ENCODE measurements at places on chromosomes 2 and 18.

DNA sequence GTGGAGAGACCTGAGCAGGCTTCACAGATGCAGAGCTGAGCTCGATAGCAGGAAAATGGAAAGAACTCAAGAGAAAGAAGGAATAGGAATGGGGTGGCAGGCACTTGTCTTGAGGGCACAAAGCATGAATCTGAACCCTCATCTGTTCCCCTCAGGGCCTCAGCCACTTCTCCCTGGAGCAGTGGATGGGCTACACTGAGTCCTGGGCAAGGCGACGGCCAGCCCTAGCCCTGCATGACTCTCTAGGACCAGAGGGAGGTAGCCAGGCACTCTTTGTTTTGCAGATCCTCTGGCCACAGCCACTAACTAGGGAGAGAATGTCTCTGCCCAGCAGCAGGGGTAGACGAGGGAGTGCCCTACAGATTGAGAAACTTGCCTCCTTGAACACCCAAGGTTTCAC lies 3.4 kb upstream of the TEX51 start:
- DNase-seq: no peak

- DNase-seq: no peak
Measured at GRCh38 chr2:32384529-32384928, 27.7 kb downstream of the BIRC6 start.

- DNase-seq: peak; percentile 37
Measured at GRCh38 chr2:172285010-172285621, 142.3 kb upstream of the ITGA6 start.

- DNase-seq: no peak
Measured at GRCh38 chr18:58407263-58407648, 221.6 kb downstream of the ALPK2 start.

GRCh38 chr18:3061581-3062312 lies 48.8 kb upstream of the LPIN2 start:
- no peak for DNase-seq

- no peak for DNase-seq
Measured at GRCh38 chr2:42775186-42775585, 11.3 kb upstream of the OXER1 start.

DNA sequence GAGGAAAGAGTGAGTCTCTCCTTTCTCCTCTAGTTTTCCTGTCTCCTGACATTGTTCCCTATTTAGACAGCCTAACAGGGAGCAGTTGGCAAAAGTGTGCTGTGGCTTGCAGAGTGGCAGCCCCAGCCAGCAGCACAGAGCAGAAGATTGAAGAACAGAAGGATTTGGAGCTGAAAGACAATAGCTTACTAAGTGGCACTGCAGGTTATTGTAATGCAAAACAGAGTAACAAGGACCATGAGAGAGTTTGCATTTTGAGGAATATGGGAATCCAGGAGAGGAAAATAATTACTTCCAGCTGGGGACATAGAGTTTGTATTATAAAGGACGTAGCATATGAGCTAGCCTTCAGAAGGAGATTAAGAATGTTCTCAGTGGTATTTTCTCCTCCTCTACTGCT lies 342.4 kb downstream of the AKAIN1 start:
- DNase-seq: no peak

DNA sequence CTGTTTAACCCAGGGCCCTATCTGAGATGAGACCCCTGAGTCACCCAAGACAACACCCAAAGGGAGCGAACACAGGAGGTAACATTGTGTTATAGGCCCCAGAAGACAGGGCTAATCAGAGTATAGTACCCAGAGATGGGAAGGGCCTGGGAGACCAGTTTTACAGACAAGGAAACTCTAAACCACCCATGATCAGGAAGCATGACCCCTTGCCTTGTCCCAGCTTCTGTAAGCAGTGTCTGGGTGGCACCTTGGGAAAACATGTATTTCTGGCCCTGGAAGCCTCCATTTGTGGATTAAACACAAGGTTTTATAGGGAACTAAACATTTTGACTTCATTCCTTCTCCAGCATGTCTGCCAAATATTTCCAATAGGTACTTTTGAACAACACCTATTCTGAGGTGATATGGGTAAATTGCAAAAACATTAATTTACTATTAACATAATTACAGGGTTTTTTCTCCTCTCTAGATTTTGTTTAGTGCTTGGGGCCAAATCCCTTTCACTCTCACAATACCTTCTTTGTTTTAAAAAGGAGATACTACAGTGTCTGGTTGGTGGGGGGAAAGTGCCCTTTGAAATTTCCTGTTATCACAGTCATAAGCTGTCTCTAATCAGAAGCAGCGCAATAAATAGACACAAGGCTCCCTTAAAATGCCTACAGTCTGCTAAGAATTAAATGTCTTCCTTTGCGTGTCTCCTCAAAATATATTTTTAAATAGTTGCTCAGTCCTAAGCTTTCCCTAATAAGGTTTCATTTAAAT lies 341.1 kb downstream of the BCL11A start:
- DNase-seq: no peak

- no peak for DNase-seq
Measured at GRCh38 chr18:29434650-29435049, 1257.7 kb upstream of the CDH2 start.

- DNase-seq: no peak
Measured at GRCh38 chr2:226730481-226730880, 69.1 kb downstream of the IRS1 start.

- no peak for DNase-seq
Measured at GRCh38 chr2:171551836-171552235, 29.6 kb downstream of the CYBRD1 start.

DNA sequence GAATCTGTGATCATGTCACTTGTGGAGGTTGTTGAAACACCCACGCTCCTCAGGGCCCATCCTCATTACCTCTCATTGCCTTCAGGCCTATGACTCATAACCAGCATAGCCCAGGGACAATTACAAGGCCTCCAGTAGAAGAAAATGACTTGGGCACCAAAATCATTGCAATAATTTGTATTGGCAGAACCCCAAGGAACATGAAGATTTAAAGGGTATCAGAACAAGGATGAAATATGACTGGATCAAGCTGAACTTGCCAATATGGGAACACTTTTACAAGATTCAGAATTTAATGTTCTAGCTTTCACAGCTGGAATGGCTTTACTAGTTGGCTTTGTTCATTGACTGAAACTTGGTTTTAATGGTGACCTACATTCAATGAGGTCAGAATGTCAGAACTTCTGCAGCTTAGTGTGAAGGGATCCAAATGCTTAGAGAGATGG lies 156.4 kb downstream of the COPS8 start:
- no peak for DNase-seq

DNA sequence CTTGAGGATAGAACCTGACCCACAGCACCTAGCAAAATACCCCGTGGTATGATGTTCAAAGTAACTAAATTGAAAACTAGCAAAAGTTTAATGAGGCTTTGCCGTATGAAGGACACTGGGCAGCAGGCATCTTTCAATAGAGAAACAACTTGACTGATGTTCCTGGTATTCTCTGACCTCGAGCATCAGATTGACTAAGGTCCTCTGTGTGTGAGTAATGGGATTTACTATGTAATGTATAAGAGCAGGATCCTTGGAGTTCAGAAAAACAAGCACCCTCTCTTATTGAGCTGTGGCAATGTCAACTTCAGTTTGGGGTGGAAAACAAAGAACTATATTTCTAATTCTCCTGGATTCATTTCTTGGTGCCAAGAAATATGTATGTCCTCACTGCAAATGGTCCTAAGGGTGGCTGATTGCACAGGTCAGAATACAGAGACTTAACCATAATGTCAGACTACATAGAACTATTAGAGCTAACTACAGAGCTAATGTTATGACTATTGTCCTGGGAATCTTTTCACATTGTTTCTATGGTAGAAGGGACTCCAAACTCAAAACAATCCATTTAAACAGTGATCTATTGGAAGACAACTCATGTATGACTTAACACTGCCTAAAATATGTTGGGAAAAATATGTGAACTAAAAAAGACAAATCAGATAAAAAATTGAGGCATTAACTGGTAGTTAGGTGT lies 4.4 kb downstream of the TNFAIP6 start:
- no peak for DNase-seq

DNA sequence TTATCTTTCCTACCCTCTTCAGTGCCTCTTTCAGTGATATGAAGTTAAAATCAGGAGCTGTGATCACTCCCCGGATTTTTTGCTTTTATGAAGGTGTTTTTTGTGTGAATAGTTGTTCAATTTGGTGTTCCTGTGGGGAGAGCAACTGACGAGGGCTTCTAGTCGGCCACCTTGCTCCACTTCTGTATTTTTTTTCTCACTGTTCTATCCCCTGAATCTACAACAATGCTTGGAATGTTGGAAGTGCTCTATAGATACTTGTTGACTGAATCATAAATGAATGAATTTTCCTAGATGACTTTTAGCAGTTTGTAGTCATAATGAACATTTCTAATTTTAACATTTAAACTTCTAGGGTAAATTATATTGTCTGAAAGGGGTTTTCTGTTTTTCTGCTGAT lies 247.3 kb downstream of the ZNF385B start:
- DNase-seq: no peak

DNA sequence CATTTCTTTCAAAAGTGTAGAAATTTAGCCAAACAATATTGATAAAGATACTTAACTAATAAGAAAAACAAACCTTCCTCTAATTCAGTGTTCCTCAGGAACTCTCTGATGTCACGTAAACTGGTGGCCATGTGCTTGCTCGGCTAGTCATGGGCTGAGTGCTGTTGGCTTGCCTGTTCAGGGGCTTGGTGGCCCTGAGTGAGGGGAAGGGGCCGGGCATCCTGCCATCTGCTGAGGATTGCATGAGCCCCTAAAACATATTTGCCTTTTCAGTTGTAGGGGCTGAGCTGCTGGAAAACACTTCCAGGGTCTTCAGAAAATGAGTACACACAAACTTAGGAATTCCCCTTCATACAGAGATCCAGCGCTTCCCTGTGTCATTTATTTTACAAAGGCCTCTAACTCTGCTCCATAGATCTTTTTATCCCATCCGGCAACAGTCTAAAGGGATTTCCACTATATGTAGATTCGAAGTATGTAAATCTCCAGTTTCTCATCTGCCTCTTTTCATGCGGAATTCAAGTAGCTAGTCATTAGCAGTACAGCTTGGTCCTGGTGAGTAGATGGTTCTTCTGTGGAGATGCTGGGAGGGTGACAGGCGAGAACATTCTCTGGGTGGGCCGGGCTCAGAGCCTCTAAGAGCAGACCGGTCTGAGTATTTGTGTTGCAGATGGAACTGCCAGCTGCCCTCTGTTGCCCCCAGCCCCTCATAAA lies 20.1 kb upstream of the NFATC1 start:
- DNase-seq: no peak

- no peak for DNase-seq
Measured at GRCh38 chr2:155310589-155310988, 612.1 kb downstream of the KCNJ3 start.

DNA sequence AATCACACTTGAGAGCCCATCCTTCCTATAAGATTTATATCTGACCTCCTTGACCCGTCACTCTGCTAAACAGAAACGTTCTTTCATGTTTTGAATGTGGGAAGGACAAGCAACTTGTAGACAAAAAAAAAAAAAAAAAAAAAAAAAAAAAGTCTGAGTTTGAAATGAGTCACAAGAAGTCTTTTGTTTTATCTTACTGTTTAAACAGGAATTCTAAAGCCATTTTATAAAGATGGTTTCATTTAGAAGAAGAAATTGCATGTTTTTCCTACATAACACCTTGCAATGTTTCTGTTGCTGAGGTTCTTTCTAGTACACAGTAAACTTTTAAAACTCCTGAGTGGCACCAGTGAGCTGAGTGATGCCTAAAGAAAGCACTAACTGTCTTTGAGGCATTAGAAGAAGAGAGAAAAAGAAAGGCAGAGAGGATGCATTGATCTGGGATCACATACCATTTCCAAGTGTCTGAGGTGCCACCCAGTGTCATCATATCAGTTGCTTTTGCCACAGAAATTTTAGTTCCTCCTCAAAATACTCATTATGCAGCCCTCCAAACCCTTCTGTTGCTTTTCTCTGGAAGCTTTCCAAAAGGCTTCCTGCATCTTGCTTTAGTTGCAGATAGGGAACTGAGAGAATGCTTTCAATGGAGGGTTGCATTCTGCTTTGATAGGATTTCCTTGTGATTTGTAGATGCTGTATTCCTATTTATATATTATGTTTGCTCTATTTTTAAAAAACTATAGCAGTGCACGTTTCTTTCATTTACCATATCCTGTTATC lies 69.1 kb downstream of the ACVR2A start:
- no peak for DNase-seq

- no peak for DNase-seq
Measured at GRCh38 chr2:53989210-53989862, 18.5 kb upstream of the PSME4 start.

- peak; percentile 31 for DNase-seq
Measured at GRCh38 chr2:19818039-19818438, 83.7 kb downstream of the TTC32 start.

DNA sequence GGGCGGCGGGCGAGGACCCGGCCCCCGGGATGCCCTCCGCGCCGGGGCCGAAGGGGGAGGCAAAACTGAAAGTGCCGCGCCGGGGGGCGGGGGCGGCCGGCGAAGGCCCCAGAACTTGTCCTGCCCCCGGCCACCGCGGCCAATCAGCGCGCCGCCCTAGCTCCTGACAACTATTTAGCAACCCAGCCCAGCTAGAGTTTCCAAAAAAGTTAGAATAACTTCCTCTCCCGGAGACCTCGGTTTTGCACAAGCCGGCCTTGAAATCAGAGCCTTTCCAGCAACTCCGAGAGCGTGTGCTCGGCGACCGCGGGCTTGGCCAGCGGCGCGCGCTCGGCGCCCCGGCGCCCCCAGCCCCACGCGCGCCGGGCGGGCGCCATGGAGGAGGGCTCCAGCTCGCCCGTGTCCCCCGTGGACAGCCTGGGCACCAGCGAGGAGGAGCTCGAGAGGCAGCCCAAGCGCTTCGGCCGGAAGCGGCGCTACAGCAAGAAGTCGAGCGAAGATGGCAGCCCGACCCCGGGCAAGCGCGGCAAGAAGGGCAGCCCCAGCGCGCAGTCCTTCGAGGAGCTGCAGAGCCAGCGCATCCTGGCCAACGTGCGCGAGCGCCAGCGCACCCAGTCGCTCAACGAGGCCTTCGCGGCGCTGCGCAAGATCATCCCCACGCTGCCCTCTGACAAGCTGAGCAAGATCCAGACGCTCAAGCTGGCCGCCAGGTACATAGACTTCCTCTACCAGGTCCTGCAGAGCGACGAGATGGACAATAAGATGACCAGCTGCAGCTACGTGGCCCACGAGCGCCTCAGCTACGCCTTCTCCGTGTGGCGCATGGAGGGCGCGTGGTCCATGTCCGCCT lies at the start of gene TWIST2:
TWIST2 (plus strand) TSS at position 245 of the 850 bp plus-strand sequence; CDS start at position 376, 131 bp downstream.
- DNase-seq: peak; percentile 87

- no peak for DNase-seq
Measured at GRCh38 chr2:46917628-46918027, 2.0 kb upstream of the MCFD2 start.

GRCh38 chr2:195425328-195425727 lies 231.7 kb upstream of the SLC39A10 start:
- no peak for DNase-seq
